ENCODE measurements at places on chromosomes 5 and 9.

DNA sequence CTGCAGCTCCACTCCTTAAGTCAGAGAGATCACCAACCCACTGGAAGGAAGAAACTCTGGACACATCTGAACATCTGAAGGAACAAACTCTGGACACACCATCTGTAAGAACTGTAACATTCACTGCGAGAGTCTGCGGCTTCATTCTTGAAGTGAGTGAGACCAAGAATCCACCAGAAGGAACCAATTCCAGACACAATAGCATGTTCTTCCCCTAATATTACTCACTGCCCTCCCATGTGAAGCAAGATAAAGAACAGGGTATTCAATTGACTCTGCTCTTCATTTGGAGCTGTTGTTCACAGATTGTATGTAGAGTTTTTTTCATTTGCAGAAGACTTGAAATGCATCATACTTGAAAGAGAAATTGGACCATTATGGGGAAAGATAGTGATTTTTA lies 10.8 kb downstream of the SAXO1 start:
- no peak for DNase-seq

GRCh38 chr5:143717400-143717799 lies 94.6 kb upstream of the HMHB1 start:
- no peak for DNase-seq

DNA sequence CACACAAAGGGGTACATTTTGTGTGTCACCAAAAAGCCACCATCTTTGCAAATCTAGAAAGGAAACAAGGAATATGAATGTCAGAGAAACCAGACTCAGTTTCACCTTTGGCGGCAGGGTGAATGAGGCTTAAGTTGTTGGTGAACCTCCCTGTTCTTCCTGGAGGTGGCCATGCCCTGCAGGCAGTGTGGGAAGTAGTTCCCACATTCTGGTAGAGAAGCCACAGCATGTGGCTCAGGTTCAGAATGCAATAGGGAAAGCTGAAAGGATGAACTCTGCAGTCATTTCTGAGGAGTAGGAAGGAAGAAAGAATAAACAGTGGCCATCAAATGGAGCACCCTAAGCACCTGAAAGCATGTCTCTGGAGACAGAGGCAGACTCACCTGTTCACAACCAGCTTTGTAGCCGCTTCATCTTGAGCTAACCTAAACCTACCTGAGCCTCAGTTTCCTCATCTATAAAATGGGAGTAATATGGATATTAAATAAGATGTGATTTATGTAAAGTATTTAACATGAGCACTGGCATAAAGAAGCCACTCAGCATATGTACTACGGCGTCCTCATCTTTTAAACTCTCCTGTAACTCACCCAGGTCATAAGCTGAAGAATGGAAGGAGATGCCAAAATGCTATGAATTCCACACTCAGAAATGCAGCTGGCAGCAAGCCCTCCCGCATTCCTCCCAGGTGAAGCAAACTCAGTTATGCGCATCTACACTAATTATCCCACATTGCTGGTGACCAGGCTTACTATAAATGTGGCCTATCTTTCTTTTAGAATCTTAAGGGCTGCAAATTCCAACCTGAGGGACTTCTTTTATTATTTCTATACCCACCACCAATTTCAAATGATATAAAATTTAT lies 86.0 kb downstream of the ZNF608 start:
- DNase-seq, result no peak

DNA sequence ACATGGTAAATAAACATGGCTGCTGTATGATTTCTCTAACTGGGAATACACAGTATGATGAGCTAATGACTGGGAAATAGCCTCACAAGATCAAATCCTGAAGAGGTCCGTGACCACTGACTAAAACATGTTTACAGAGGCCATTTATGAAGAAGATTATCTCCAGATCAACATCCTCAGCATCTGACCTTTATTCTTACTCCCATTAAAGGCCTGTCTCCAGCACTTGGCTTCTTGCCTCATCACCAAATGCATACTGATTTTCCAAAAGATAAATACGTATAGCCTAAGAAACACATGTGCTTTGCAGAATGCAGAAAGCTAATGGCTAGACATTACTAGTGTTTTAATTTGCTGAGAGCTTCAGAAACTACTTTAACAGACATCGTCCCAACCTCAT lies 108.0 kb upstream of the TSLP start:
- DNase-seq, result no peak

GRCh38 chr5:134245101-134245604 lies 19.3 kb upstream of the PPP2CA start:
- no peak for DNase-seq

DNA sequence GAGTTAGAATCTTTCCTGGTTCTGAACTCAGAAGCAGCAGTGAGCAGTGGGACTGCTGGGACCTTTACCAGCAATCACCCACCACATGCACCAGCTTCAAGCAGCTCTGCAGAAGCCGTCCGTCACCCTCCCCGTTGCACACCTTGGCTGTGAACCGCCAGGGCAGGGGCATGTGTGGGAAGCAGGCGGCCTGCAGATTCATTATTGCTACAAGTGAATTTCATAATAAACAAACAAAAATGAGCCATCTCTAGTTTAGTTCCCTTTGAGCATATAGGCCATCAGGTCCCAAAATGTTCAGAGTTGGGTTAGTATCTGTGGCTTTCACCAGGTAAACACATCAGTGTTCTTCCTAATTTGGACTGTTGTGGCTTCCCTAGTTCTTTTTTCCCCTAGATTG lies 17.5 kb downstream of the PALM2AKAP2 start:
- DNase-seq, result no peak

DNA sequence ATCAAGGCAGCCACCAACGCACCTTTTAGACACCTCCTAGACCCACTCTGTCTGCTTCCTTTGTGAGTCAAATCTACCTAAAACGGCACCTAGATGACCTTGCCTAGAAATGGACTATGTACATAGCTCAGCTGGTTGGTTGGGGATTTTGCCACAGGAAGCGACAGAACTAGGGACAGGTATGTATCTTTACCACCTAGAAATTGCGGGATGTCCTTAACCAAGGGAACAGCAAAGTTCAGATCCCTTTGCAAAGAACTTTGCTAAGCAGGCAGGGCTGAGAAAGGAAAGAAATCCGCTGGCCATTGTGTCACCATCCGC lies 2.0 kb upstream of the ENC1 start:
- DNase-seq, result no peak

DNA sequence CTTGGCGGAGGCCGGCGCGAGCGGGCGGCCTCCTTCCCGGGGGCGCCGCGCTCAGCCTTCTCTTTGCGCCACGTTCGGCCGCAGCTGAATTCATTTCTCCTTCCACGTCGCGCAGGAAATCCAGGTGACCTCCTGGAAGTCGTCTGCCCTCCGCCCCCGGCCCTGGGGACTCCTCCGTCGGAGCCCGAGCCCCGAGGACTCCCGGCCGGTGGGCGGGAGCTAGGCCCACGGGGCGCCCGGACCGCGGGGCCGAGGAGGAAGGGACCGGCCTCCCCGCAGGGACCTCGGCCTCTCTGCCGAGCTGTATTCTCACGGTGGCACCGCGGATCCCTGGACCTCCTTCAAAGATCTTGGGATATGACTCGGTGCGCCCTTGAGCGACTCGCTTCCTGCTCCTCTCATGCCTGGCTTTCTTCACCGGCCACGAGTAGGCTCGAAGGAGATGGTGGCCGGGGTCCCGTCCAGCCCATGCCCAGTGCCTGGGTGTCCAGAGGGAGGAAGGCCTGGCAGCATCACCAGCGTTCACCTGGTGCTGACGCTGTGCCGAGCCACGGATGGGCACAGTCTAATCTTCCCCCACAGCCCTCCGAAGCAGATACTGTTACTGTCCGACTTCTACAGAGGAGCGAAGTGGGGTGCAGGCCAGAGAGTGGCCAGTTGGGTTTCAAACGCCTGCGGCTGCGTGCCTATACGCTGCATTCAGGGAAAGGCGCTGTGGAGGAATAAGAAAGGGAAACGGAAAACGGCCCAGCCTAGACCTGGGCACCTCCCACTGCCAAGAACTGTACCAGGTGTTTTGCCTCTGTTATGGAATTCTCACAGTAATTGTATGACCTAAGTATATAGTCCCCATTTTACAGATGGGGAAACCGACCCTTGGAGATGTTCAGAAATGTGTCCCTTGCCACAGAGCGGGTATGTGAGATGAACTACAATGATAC lies 47.3 kb downstream of the PAX5 start:
- no peak for DNase-seq

DNA sequence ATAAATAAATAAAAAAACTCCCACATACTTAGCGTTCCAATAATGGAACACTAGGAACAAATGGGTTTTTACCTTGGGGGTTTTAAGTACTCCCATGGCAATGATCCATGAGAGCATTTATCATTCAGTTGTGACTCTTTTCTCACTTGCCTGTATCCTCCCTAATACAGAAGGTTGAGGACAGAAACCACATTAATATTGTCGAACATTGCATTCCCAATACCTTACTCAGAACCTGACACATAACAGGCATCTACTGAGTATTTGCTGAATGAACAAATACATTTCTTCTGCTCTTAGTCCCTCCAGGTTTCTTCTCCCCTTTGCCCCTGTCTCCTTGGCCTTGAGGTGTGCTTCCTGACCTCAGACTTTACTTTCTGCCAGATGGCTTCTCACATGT lies 175.9 kb downstream of the CEMIP2 start:
- no peak for DNase-seq

DNA sequence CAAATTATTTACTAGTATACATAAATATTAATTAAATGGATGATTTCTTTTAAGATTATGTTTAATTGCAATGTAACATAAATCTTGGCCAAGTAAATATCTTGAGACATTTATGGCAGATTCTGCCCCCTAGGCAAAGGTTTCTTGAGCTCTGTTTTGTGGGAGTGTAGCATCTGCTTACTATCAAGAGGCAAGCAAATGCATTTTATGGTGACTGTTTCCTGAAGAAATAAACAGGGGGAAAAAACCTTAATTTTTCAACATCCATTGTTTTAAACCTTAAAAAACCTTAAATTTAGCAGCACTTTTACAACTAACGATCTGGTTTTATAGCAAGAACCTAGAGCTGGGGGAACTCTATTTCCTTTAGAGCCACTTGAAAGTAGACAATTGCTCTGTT lies 25.7 kb upstream of the FREM1 start:
- DNase-seq, result no peak

- DNase-seq, result peak; percentile 67
These were observed 32.4 kb downstream of the PCDHGC5 start for GRCh38 chr5:141521244-141521781.

DNA sequence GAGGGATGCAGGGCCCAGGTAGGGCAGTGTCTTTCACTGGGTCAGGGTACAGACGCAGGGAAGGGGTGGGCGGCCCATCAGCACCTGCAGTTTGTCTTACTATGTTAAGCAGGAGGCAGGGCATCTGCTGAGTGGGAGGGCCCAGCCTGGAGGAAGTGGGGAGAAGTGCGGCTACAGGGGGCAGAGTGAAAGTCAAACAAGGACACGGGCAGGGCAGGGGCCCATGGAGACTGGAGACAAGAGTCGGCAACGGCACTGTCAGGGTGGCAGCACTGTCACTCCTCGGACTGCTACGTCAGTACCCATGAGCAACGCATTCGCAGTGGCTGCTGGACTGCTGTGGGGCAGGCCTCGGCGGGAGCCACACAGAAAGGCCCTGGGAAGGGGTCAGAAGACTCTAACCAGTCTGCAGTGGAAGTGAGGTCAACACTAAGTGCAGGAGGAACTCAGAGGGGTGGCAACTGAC lies 19.7 kb downstream of the CAMSAP1 start:
- DNase-seq, result peak; percentile 85

DNA sequence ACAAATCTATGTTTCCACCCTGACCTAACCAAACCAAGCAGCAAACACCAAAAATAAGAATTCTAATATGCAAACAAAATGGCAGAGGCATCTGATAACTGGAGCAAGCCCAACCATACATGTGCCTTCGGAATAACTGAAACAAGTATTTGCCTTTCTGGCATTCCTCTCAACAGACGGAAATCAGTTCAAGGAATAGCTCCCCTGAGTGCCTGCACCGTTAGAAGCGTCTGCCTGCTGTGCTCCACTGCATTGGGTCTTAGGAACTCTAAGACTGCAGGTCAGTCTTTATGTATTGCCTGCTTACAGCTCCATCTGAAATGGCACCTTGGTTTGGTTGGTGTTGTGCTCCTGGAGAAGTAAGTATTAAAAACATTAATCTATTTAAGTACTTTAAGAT lies 98.5 kb downstream of the MRPS27 start:
- no peak for DNase-seq

GRCh38 chr9:127860260-127860659 lies 5.8 kb upstream of the ENG start:
- no peak for DNase-seq

DNA sequence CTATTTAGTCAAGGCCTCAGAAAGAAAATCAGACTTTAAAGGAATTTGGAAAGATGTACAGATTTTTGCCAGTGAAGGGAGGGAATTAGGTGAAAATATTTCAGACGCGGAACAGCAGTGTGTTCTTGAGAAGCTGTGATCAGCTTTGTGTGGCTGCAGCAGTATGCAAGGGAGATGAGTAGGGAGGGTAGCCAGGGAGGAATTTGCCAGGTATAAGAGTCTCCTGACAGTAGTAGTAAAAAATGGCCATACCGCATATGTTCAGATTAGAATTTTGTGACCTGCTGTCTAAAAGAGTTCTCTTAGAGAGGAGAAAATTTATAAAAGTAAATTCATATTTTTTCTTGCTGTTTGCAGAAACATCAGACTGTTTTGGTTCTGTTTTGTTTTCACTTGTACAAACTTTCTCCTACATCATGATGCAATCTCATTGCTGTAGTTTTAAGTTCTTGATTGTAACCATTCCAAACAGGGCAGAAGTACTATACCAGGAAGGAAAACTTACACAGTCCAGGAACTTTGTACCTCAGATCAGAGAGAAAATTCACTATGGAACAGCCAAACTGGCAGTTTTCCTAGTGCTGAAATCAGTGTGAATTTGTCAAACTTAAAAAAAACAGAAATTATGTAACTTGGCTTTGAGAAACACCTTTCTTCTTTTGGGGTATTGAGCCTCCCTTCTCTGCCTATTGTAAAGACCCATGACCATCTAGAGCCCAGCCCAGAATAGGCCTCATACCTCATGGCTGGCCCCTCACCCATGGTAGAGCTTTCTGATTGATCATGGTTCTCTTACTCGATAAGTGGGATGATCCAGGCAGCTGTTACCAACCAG lies 78.4 kb upstream of the NR3C1 start:
- DNase-seq, result no peak

DNA sequence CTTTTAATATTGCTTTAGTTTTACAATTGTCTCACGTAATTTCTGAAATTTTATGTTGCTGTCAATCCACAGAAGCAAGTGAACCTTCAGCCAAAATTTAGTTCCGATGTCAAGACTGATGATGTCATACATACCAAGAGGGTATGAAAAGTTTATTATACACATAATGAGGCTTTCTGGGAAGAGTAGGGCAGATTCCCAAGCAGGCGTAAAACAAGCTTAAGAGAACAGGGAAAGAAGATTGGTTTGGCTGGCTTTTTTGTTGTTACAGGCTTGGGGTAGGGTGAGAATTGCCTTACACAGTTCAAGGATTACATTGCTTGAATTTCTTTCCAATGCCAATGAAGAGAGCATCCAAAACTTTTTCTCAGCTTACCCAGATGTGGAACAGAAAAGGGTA lies 1962.9 kb upstream of the CDH6 start:
- DNase-seq, result no peak

Data from HL-60 (cell line).